Stimulated activated CD8-positive, alpha-beta memory T cell treated with anti-CD3 and anti-CD28 coated beads, Interleukin-4, amount 100 ng/mL, for 4 hours (primary cell): ENCODE measurements at places on chromosomes 4 and X.

- DNase-seq: no peak
Measured at GRCh38 chr4:40681600-40681999, 51.9 kb upstream of the RBM47 start.

- DNase-seq: no peak
Measured at GRCh38 chr4:120691106-120691505, 231.4 kb downstream of the PRDM5 start.

- DNase-seq: no peak
Measured at GRCh38 chr4:146338512-146338911, 124.2 kb downstream of the REELD1 start.

GRCh38 chrX:50107470-50107869 lies 93.3 kb downstream of the AKAP4 start:
- DNase-seq: no peak

DNA sequence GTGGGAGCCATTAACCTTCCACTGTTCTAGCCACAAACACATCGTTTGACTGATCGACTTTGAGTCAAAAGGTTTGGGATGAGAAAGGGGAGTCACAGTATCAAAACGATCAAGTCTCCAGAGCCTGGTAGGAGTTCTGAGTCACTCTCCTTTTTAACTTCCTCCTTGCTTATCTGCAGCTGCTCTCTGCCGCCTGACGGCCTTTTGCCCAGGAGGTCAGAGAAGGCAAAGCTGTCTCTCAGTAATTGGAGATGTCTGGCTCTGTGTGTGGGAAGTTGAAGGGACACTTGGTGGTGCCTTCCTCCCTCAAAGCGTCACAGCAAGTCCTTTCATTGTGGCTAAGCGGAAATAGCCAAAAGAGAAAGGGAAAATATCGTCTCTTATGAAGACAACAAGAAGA lies 63.1 kb downstream of the ANOS1 start:
- DNase-seq: no peak

DNA sequence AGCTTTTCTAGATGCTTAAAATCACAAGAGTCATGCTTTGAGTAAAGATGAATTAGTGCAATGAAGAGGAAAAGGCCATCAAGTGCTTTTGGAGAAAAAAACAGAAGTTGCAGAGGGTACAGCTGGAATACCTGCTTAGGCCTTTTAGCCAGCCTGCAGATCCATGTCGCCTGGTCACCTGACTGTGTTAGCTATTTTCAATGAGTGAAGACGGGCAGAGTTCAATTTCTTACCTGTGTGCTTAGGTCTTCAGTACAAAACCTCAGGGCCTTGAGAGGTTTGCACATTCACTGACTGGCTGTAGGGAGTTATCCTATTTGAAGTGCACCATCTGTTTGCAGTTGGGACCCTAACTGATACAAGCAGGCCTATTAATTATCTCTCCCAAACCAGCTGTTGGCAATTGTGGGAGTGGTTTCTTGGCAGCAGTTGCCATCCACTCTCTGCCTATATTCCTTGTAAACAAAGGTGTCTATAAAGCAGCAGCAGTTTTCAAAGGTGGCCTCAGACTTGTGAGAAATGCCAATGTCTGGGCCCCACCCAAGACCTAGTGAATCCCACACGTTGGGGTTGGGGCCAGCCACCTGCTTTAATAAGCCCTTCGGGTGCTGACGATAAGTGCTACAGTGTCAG lies 16.3 kb upstream of the FAT1 start:
- no peak for DNase-seq

DNA sequence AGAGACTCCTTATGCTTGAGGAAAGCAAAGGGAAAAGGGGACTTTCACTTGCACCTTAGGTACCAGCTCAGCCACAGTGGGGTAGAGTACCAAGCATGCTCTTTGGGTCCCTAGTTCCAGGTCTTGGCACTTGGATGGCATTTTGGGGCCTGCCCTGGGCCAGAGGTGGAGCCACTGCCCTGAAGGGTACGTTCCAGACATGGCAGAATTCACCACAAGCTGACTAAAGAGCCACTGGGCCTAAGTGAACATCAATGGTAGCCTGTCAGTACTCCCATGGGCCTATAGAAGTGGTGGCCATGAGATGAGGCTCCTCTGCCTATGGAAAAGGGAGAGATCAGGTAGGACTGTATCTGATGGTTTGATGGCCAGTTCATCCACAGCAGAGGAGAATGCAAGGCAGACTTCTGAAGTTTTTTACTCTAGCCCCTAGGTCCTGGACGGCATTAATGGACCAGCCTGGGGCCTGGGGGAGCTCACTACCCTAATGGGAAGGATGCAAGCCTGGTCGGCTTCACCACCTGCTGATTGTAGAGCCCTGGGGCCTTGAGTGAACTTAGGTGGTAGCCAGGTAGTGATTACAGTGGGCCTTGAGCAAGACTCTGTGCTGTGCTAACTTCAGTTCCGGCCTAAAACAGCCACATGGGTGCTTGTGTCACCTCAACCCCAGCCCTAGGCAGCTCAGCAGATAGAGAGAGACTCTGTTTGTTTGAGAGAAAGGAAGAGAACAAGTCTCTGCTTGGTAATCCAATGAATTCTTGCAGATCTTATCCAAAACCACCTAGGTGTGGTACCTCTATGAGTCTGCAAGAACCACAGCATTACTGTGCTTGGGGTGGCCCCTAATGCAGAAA lies 19.8 kb upstream of the HSFX4 start:
- no peak for DNase-seq

DNA sequence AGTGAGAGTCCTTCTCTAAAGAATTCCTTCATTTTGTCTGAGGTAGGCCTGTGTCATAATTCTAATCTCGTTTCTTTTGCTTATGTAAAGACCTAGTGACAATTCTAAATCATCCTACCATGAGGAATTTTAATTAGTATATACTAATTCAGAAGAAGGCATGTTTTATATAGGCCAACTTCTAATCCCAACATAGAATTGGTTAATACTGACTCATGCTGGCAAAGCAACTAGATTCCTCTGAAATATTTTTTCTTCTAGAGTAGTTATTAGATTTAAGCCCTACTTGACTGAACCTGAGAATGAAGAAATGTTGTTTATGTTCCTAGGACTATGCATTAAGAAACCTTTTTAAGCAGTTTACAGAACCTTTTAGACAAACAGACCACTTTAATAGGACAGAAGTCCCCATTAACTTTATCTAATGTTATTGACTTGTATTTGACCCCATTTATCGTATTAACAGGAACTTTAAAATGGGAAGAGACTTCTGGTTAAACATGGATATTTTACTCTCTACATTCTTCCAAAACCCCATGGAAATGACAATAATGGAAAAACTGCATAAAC lies 56.1 kb upstream of the EIF1AX start:
- DNase-seq: no peak

DNA sequence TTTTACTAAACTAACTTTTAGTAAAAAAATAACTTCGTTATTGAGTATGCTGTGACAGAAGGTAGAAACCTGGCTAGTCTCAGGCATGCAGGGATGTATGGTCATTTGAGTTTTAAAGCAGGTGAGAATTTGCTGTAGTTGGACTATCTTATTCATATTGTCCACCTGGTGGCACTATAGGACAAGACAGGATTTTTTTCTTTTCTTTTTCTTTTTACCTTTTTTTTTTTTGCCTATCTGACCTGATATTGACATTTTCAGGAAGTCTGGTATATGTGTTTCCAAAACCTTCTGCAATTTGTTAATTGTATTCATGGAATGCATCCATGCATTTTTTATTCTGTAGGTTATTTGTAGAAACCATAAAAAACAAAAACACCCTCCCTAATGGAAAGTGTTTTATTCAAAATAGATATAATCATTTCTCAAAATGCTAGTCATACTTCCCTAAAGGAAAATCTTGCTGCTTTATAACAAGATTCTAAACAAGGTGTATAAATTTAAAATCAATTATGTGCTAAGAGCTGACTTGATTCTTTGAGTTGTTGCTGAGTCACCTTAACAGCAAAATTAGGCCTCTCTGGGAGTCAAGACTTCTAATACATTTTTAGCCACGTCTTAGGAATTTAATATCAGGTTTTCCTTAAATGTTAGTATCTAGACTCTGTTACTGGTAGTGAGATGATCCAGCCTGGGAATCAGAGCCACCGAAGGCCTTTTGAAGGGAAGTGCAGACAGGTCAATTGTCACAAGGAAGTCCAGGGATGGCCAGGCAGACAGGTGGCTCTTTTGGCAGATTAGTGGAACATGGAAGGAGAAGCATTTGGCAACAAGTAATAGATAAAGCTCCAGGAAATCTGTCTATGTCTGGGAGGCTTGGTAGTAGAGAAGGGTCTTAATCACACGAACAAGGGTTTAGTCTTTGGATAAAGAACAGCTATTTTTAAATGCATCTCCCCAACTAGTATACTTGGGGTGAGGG lies 201.3 kb upstream of the GNPDA2 start:
- no peak for DNase-seq

DNA sequence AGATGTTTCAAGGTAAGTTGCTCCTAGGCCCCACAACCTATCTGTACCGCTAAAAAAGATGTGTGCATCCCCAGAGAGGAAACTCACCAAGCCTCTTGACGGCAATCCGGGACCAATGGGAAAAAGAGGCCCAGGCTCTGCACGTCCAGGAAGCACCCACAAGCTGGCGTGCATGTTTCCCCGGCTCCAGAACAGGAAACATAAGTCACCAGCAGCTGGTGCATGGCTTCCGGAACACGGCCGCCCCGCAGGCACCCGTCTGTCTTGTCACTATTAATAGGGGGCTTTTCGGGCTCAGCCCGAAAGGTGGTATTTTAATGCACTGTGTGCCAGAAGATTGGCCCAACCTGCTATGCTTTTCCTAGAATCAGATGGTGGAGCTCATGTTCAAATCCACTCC lies 22.2 kb downstream of the CRMP1 start:
- DNase-seq: no peak

DNA sequence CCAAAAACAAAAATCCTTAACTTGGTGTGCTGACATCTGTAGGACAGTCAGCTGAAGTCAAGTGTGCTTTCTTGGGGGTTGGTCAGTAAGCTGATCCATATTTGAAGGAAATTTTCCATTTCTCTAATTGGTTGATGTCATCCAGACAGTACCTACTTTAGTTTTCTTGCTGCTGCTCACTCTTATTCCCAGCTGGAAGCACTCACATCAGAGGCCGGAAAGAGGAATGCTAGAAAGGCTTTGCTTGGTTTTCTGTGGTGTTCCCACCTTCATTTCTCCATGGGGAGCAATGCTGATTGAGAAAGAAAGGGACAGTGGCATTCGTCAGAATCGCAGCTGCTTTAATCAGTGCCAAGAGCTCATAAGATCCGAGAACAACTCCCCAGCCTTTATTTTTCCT lies 227.0 kb downstream of the C4orf33 start:
- DNase-seq: no peak

- DNase-seq: no peak
Measured at GRCh38 chrX:117957128-117957527, 159.5 kb downstream of the KLHL13 start.

DNA sequence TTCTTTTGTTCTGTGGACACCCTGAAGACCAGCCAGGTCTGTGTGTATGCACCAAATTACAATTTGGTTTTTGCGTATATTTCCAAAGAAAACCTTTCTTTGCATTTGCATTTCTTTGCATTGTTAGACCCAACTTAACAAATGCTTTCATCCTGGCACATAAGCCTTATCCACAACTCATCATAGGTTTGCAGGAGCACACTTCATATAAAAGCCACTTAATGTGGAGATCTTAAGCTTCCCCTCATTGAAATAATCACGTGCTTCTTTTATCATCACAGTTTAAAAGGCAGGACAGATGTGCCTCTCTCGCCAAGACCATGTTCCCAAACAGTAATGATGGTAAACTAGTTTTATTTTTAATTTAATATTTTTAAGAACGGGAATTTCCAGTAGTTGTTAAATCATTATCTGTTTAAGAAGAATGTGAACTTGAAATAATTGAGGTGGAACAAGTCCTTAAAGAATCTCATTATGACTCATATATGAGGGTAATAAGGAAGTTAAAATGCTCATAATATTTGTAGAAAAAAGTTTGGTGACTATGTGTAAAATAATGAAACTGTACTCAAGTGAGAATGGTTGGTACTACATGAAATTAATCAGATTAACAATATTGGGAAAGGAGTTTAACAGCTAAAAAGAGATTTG lies 65.5 kb downstream of the GLRA3 start:
- no peak for DNase-seq

DNA sequence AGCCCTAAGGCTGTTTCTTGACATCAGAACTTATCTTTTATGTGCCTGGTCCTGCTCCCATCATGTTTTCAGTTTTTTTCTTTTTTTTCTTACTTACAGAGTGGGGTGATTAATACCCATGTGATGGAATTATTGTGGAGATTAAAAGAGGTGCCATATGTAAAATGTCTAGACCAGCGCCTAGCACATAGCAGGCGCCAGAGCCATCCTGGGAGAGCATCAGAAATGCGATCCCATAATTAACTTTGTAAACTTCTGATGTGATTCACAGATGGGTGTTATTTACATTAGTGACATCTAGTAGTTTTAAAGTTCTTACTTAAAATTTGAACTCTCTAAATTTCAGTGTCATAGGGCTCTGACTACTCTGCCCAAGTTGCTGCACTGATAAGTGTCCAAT lies 66.2 kb upstream of the PGRMC2 start:
- DNase-seq: no peak

GRCh38 chrX:86935988-86936387 lies 581.6 kb upstream of the KLHL4 start:
- no peak for DNase-seq

GRCh38 chr4:121003863-121004262 lies 68.5 kb downstream of the NDNF start:
- no peak for DNase-seq

- no peak for DNase-seq
Measured at GRCh38 chr4:62450740-62451139, 1250.6 kb downstream of the ADGRL3 start.

GRCh38 chrX:40040686-40041461 lies 56.9 kb downstream of the BCOR start:
- DNase-seq: no peak

- no peak for DNase-seq
Measured at GRCh38 chr4:23857367-23857959, 32.4 kb downstream of the PPARGC1A start.

GRCh38 chr4:2742823-2743517 lies 13.2 kb downstream of the TNIP2 start:
- no peak for DNase-seq

- DNase-seq: no peak
Measured at GRCh38 chr4:142940425-142941330, 94.6 kb upstream of the INPP4B start.

DNA sequence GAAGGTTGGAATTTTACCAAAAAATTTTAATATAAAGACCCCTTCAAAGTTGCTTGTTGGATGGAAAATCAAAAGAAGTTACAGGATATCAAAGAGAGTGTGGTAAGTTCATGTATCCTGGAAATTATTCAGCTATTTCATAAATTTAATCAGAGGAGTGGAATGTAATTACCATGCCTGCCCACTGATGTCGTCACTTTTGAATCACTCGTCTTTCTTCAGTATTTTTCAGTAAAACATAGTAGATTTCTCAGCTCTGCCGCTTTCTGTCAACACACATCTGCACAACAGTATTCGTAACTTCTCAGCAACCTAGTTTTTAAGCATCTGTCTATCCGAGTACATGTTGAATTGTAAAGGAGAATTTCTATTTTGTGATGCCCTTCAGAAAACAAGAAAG lies 2163.0 kb upstream of the AGA start:
- no peak for DNase-seq

DNA sequence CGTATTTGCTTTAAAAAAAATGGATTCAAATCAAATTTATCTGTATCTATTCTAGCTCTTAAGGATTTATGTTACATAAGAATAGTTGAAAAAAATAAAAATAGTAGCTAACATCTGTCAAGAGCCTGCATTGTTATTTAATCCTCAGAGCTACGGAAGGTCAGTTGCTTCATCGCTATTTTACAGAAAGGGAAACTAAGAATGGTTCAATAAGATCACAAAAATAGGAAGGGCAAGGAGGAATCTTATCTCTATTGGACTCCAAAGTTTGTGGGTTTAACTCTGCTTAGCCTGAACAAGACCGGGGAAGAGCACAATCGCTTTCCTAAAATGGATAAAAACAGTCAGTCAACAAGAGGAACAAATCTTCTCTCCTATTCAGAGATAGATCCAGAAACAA lies 270.2 kb upstream of the SMIM31 start:
- no peak for DNase-seq
